Activated CD8-positive, alpha-beta memory T cell treated with anti-CD3 and anti-CD28 coated beads for 1 hour (primary cell): ENCODE measurements at places on chromosomes 11 and 22.

DNA sequence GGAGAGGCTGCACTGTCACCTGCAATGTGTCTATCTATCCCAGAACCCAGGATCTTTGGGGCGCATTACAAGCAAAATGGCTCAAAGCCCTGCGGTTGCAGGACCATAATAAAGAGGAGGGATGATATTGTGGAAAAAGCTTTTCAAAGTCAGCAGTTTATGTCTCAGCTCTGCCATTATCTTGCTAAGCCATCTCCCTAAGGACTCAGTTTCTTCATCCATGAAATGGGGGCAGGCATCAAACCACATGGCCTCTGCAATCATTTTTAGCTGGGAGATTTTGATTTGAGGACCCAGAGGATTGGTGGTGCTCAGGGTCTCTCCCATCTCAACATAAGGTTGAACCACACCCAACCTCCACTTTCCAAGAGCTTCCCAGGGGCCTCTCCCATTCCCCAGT is 513.8 kb downstream of the MIAT start:
- no peak for DNase-seq

DNA sequence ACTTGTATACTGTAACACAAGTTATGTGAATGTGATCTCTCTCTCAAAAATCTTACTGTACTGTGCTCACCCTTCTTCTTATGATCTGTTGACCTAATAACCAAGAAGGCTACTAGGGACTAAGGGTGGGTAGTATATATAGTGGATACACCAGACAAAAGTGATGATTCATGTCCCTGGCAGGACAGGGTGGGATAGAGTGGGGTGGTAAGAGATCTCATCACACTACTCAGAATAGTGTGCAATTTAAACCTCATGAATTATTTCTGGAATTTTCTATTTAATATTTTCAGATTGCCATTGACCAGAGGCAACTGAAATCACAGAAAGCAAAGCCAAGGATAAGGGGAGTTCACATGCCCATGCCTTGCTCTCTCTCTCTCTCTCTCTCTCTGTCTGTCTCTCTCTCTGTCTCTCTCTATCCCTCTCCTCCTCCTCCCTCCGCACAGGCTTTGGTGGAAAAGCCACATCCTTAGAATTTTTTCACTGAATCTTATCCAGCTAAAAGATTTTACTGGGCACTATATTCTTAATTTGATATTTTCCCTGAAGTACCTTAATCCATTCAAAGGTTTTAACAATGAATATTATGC is 12.0 kb upstream of the STK33 start:
- DNase-seq, result no peak

DNA sequence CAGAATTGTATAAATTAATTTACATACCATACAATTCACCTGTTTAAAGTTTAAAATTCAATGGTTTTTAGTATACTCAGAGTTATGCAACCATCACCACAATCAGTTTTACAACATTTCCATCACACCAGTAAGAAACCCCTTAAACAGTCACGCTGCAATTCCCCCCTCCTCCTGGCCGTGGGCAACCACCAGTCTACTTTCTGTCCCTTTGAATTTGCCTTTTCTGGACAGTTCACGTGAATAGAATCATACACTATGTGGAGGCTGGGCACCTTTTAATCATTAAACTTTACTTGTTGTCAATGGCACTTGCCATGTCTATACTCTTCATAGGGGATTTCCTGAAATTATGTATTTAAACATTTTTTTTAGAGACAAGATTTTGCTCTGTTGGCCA is 20.1 kb upstream of the SWAP70 start:
- DNase-seq, result no peak

GRCh38 chr11:123800036-123800435 is 6.1 kb downstream of the OR6M1 start:
- no peak for DNase-seq

DNA sequence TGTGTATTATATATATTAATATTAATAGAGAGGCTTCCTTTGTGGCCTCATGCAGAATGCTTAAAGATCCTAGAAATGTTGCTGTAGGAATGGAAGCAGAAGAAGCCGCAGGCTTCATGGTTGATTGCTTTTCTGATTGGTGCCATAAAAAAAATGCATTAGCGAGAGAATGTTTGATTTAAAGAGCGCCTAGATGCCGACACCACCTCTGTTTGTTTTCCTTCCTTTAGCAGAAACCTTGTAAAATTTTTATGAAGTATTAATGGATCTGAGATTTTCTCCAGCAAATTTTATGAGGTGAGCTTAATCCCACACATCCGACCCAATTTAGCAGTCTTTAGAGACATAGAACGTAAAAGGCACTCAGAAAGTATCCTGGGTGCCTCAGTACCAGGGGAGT is 587.5 kb downstream of the NTM start:
- DNase-seq, result no peak

- DNase-seq, result no peak
Measured at GRCh38 chr11:64234647-64235379, 429 bp downstream of the VEGFB start.

- DNase-seq, result no peak
Measured at GRCh38 chr22:39212721-39213376, 31.9 kb downstream of the PDGFB start.

DNA sequence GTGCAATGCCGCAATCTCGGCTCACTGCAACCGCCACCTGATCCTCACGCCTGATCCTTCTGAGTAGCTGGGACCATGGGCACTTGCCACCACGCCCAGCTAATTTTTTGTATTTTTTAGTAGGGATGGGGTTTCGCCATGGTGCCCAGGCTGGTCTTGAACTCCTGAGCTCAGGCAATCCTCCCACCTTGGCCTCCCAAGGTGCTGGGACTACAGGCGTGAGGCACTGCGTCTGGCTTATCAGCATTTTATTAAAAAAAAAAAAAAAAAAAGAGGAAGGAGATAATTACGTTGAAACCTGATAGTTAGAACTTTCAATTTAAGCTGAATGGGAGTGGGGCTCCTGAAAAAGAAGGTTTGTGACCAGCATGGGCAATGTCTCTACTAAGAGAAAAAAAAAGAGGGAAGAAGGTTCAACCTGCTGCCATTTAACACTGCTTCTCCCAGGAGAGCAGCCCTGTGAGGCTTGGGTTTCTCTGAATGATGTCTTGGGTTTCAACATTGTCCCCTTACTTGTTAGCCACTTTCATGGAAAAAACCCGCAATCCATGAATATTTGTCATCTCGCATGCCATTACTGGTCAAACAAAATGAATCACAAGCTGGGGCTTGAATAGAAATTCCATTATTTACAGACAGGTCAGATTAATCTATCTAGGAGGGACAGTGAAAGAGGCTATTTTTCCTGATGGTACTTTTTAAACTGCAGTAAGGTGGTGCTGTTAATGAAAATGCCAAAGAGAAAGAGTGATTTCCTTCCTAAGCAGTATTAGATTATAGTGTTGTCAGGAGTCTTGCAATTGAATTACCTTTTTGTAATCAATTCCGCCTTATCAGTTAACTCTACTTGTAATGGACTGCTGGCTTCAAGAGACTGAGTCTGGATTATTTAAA is 72.5 kb downstream of the PACS1 start:
- no peak for DNase-seq

GRCh38 chr11:45725776-45726492 is 60.5 kb upstream of the CHST1 start:
- no peak for DNase-seq

- DNase-seq, result no peak
Measured at GRCh38 chr11:3109921-3110706, 52.9 kb upstream of the CARS1 start.

- DNase-seq, result no peak
Measured at GRCh38 chr22:43325176-43325575, 18.0 kb downstream of the SCUBE1 start.

- no peak for DNase-seq
Measured at GRCh38 chr11:89421718-89422117, 69.5 kb downstream of the NOX4 start.

GRCh38 chr11:133038850-133039249 is 493.5 kb downstream of the OPCML start:
- DNase-seq, result no peak

GRCh38 chr11:77501758-77502157 is 27.9 kb upstream of the PAK1 start:
- DNase-seq, result no peak

DNA sequence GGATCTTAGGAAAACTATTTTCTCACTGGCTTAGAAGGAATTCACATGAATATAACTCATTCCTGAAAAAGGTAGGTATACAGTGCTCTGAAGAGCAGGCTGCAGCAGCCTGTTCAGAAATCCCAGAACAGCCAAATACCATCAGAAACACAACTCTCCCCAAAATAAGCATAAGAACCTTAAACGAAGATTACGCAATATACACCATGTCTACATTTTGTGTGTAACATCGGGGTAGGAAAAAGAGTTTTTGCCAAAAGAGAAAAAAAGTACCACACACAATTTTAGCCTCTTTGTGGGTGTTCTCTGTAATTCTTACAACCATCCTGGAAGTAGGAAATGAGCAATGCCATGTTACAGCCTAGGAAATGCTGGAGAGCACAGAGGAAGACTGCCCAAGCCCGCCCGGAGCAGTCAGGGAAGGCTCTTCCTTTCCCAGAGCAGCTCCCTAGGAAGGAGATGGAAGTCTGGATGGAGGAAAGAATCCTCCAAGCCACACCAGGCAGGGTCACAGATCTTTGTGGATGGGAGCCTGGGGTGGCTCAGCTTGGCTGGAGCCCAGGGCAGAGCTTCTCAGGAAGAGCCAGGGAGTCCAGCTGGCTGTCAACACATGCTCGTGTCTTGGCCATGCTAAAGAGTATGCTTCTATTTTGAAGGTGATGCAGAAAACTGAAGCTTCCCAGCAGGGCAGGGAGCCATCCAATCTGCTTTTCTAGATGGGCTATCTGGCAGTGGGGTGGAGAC is 49.7 kb upstream of the ARFGAP3 start:
- DNase-seq, result no peak

DNA sequence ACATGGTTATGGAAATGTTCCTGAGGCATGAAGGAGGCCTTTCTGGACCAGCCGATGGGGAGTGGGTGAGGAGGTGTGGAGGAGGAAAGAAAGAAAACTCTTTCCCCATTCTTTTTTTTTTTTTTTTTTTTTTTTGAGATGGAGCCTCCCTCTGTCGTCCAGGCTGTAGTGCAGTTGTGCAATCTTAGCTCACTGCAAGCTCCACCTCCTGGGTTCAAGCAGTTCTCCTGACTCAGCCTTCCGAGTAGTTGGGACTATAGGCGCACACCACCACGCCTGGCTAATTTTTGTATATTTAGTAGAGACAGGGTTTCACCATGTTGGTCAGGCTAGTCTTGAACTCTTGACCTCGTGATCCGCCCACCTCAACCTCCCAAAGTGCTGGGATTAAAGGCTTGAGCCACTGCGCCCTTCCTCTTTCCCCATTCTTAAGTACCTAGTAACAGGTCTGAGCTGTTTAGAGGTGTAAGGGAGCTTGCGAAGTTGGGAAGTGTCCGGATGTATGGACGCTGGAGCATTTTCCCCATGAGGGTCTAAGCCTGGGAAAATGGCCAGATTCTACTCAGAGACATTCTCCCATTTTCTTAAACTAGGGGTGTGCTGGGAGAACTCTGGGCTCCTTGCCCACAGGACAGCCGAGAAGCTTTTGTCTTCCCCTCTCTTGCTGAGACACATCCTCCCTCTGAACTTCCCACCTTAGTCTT is 135.8 kb downstream of the TEAD1 start:
- DNase-seq, result no peak

GRCh38 chr11:130509942-130510341 is 61.5 kb downstream of the ADAMTS15 start:
- no peak for DNase-seq

DNA sequence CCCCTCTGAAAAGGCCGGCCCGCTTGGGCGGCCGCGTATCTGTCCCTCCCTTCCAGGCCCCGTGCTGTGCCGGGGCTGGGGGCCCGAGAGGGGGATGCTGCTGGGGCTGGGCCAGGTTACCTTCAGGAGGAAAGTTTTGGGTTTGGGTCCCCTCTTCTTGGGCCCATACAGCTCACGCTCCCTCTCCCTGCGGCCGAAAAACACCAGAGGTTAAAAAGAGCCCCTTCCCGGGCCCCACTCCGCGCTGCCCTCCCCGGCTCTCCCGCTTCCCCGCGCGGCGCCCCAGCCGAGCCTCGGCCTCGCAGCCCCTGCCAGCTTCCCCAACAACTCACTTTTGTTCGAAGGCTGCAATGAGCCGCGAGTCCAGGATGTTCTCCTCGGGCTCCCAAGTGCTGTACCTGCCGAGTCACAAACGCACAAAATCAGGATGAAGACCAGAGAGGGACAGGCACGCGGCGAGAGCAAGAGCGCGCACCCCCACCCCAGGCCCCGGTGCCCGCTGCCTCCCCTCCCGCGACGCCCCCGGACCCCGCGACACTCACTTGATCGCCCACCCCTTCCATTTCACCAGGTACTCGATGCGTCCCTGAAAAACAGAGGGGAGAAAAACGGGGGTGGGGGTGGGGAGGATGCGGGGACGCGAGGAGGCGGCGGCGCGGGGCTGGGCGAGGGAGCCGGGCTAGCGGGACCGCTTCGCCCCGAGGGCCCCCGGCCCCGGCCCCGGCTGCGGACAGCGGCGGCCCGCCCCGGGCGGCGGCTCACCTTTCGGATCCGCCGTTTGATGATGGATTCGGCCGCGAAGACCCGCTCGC is 450 bp downstream of the CBX6 start:
- DNase-seq, result no peak

DNA sequence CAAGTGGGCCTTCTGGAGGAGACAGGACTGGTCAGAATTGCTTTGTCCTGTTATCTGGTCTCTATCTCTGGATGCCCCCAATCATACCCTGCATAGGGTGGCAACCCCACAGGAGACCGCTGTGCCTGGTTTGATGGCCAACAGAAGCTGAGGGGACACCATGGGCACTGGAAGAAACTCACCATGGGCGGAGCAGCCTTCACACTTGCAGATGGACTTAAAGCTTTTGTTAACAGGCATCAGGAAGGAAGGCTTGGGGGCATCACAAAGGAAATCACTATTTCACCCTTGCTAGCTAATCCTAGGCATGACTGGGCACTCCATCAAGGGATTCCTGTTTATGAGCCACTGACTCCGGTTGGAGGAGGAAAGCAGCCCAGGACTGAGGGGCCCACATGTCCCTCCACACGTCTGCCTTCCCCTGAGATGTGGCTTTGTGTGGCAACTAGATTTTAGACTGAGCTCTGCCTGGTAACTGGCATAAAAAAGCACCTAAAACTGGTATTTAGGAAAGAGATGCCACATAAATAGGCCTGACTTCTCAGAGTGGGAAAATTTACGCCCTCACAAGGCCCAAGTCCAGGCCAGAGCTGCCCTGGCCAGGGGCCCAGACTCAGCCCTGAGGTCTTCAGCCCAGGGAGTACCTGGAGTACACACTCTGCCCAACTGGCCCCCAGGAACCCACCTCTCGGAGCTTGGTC is 57.0 kb upstream of the LYVE1 start:
- no peak for DNase-seq

DNA sequence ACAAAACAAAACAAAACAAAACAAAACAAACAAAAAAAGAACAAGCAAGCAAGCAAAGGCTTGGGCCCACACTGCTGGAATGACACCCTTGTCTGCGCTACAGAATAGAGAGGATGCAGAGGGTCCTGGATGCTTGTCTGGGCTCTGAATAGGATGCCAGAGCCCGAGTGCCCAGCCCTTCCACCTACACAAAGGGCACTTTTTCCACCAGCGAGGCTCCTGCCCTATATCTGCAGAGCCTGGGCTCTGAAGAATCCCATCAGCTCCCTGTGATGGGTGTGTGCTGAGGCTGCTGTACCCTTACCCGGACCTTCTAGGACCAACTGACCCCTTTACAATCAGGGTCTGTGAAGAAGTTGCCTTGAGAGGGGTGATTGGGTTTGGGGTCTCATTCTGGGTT is 221.2 kb downstream of the DSCAML1 start:
- DNase-seq, result no peak

- no peak for DNase-seq
Measured at GRCh38 chr11:12278766-12279671, 98.4 kb upstream of the PARVA start.
